Choroid plexus epithelial cell (primary cell): ENCODE measurements at places on chromosomes 5 and 9.

DNA sequence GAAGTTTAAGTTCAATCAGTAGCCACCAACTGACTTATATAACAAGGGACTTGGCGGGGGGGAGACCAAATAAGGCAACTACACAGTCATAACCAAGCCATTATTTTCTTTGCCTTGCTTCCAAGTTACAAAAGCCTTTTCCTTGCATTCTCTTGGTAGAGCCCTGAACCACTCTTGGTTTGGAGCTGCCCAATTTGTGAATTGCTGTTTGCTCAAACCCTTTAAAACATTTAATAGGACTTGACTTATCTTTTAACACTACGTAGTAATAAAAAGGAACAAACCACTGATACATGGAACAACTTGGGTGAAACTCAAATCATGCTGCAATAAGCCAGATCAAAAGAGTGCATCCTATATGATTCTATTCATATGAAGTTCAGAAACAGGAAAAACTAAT lies 31.7 kb upstream of the MSH3 start:
- no peak for DNase-seq

- DNase-seq: no peak
Measured at GRCh38 chr9:82127465-82127864, 138.9 kb downstream of the SPATA31D1 start.

- DNase-seq: no peak
Measured at GRCh38 chr9:135289081-135289491, 190.5 kb upstream of the PPP1R26 start.

DNA sequence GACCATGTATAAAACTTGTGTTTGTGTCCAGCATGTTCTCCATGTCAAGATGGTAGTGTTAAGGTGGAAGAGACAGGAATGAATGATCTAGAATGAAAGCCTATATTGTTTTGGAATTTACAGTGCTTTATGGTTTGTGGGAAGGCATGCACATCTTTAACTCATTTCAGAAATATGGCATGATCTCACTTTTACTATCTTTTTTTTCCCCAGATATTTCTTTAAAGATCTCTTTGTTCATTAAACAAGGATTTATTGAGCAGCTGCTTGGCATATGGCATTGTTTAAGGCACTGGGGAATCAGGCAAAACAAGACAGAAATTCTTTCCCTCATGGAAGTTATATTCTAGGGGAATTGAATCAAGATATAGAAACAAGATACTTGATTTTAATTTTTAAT lies 51.7 kb downstream of the SLC12A2 start:
- no peak for DNase-seq

- DNase-seq: no peak
Measured at GRCh38 chr5:33745101-33745770, 146.6 kb downstream of the ADAMTS12 start.

DNA sequence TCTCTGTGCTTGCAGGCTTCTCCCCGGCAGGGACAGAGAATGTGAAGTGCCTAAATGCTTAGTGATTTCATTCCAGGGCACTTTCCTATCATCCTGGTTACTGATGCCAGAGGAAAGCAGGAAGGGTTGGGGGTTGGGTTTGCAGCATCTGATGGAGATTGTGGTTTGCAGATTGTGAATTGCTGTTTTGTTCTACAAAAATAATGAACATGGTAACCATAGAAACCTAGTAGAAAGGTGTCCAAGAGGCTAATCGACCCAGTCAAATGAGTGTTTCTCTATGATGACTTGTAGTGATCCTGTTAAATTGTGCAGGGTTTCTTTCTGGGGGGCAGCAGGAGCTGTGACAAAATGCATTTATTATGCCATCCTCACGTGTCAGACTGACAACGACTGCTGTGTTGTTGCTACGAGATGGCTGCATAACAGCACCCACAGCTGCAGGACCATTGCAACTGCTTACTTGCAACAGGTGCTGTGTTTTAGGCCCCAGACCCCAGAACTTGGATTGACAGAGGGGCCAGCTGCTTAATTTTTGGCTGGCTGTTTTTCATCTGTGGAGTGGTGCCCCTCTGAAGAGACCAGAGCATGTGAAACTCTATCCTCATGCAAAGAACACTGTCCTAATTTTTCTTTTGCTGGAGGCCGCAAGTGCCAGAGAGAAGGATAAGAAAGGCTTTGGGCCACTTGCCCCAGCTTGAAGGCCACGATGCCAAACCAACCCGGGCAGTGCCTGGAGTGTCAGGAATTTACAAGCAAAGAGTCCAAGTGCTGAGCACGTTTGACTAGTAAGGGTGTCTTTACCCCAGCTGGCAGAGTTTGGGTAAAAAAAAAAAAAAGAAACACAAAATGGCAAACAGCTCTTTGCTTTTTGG lies 397.8 kb downstream of the GADD45G start:
- DNase-seq: no peak

- no peak for DNase-seq
Measured at GRCh38 chr5:172791726-172792445, 20.9 kb upstream of the DUSP1 start.

- DNase-seq: no peak
Measured at GRCh38 chr5:54695198-54695966, 177.8 kb downstream of the SNX18 start.

DNA sequence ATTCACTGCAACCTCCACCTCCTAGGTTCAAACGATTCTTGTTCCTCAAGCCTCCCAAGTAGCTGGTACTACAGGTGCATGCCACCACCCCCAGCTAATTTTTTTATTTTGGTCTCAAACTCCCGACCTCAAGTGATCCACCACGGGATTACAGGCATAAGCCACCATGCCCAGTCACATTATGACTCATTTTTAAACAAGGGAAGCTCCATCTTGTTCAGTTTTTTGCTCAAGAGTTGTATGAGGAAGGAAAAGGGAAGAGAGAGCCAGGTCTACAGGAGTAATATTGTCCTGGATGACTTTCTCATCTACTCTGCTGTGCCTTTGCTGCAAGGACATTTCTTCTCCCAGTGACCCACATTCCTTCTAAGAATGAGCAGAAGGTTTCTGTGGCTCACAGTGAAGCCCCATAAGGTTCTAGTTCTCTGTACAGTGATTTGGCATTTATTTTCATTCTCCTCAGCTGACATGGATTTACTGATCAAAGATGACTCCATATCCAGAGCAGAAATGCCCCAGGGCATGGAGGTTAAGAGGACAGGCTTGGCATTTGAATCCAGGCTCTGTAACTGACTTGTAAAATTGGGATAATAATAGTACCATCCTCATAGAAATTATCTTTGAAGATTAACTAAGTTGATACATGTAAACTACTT lies 153.5 kb downstream of the CDH6 start:
- no peak for DNase-seq

DNA sequence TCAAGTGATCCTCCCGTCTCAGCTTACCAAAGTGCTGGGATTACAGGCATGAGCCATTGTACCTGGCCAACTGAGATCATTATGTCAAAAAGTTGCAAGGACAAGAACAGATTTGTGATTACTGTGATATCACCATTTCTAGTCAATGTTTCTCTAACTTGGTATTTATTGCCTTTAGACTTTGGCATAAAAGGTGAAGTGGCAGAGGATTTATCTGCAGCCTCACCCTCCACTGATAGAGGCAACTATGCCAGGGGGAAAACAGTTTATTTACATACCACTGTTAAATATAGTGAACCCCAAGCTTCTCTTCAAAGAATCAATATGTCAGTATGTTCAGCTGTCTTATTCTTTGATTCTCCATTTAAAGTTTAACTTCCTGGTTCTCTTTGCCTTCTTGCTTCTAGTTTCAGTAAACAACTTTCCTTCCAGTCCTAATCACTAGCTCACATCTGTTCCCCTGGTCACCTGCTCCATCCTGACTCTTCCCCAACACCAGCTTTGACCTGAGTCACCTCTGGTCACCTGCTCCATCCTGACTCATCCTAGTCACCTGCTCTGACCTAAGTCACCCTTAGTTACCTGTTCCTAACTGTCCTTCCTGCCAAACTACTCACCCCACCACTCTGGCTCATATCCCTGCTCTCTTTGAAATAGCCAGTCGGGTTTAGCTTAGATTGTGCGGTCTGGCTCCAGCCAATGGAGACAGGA lies 29.9 kb downstream of the SEMA6A start:
- no peak for DNase-seq

GRCh38 chr9:121750715-121751623 lies 99.5 kb downstream of the DAB2IP start:
- no peak for DNase-seq

GRCh38 chr5:130234816-130235215 lies 330.6 kb downstream of the CHSY3 start:
- peak; percentile 25 for DNase-seq

GRCh38 chr5:137708796-137709559 lies 26.9 kb downstream of the KLHL3 start:
- DNase-seq: no peak

- peak; percentile 72 for DNase-seq
Measured at GRCh38 chr5:72618708-72619107, 111.5 kb upstream of the ZNF366 start.

GRCh38 chr5:96023518-96023917 lies 61.9 kb upstream of the ELL2 start:
- DNase-seq: peak; percentile 70

- DNase-seq: no peak
Measured at GRCh38 chr5:143427122-143427735, 23.7 kb upstream of the NR3C1 start.

- DNase-seq: no peak
Measured at GRCh38 chr9:134330590-134330989, 4.3 kb downstream of the RXRA start.

DNA sequence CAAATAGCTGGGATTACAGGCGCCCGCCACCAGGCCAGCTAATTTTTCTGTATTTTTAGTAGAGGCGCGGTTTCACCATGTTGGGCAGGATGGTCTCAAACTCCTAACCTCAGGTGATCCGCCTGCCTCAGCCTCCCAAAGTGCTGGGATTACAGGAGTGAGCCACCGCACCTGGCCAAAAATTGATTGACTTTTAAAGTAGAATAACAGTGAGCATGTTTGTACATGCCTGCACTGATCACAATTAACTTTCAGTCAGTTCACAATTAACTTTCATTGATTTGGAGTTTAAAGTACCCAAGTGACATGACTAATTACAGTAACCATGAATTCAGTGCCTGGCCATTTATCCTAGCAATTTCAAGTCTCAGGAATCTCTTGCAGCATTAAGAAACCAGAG lies 61.3 kb downstream of the ANKH start:
- DNase-seq: no peak

GRCh38 chr5:8695902-8696845 lies 827.2 kb downstream of the MTRR start:
- no peak for DNase-seq

GRCh38 chr5:67774786-67775185 lies 440.8 kb upstream of the PIK3R1 start:
- no peak for DNase-seq

GRCh38 chr5:106254784-106255183 lies 1416.0 kb downstream of the EFNA5 start:
- no peak for DNase-seq

DNA sequence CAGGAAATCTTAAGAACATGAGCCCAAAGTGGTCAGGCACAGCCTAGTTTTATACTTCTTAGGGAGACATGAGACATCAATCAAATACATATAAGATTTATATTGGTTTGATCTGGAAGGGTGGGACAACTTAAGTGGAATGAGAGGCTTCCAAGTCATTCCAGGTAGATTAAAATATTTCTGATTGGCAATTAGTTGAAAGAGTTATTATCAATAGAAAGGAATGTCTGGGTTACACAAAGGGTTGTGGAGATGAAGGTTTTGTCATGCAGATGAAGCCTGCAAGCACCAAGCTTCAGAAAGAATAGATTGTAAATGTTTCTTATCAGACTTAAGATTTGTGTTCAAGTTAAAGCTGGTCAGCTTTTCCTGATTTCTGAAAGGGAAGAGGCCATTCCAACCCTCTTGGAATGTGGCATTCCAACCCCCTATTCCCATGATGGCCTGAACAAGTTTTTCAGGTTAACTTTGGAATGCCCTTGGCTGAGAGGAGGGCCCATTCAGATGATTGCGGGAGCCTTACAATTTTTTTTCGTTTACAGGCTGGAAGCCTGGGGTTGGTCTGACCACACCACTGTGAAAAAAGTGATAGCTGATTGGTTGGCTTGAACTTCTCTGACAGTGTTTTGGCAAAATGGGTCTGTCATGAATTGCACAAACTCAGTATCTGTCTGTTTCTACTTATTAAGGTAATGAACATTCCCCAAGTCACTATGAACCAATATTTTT lies 245.6 kb upstream of the RAI14 start:
- peak; percentile 64 for DNase-seq

- DNase-seq: no peak
Measured at GRCh38 chr5:7668161-7668560, 182.8 kb downstream of the CFAP90 start.

DNA sequence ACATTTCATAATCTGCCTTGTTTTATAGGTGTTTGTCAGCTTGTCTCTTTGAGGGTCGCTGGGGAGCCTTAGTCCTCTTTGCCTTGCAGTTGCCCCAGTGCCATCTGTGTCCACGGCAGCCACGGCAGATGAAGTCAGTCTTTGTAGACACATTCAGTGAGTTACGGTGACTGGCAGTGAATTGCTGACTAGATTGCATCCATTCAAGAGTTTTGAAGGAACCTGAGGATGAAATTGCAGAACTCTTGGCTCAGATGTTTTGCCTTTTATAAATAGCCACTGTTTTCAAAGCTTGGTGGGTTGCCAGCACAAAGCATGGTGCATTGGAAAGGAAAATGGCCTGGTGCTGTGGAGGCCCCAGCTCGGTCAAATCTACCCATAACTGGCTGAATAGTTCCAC lies 125.6 kb downstream of the TRIO start:
- peak; percentile 74 for DNase-seq
